ENCODE measurements at places on chromosomes 2 and 18.

GRCh38 chr2:229931241-229931640 lies 8.9 kb downstream of the FBXO36 start:
- DNase-seq: no peak

DNA sequence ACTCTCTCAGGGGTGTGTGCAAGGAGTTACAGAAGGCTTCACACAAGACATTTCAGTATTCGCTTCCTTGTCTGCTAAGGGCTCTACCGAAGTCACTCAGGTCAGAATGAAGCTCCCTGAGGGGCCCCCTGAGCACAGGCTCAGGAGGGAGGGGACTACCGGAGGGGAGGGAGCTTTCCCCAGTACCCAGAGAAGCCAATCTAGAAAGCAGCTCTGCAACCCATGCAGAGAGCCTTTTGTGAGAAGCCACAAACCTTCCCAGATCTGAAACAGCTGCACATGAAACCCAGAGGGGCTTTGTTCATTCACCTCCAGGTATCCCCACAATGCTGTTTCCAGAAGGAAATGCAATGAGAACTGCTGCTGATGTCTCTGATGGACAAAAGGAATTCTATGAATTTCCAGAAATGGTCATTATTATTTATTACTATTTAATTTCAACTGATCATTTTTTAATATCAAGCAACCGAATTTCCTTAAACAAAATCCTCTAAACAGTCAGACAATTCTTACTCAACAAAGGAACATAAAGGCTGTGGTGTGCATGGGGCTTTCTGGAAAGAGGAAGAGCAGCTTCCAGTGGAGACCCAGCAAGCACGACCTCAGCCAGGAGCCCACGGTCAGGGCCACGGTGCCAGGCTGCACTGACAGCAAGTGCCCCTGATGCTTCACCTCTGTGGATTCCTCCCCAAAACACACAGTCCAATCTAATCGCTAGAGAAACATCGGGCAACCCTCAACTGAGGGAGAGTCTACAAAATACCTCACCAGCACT lies 42.0 kb downstream of the NDUFA10 start:
- DNase-seq: no peak

DNA sequence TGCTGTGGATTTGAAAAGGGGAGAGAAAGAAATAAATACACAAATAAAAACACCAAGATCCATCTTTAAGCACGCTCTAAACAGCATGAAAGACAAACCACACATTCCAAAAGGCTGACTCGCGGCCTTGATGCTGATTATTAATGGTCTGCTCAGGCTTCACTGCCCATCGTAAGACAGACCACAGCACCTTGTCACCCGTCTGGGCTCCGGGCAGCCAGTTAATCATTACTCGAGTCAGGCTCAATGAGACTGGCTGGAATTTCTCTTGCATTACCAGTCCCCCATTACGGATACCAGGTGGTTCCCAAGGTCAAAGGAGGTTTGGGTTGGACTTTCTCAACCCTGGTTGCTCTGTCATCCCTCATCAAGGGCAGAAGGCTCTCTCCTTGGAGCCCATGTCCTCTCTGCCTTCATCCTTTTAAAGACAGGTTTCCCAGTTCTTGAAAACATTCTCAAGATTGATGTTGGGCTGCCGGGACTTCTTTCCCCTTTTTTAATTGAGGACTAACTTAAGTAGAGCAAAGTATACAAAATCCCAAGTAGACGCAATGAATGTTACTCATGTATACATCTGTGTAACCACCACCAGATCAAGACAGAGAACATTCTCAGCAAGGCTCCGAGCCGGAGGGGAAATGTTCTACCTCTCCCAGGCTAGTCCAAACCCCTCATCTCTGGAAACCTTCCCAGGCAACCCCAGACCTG lies 8.1 kb downstream of the SMAD7 start:
- peak; percentile 100 for DNase-seq

GRCh38 chr2:222423632-222424275 lies 589 bp upstream of the SGPP2 start:
- DNase-seq: peak; percentile 97

DNA sequence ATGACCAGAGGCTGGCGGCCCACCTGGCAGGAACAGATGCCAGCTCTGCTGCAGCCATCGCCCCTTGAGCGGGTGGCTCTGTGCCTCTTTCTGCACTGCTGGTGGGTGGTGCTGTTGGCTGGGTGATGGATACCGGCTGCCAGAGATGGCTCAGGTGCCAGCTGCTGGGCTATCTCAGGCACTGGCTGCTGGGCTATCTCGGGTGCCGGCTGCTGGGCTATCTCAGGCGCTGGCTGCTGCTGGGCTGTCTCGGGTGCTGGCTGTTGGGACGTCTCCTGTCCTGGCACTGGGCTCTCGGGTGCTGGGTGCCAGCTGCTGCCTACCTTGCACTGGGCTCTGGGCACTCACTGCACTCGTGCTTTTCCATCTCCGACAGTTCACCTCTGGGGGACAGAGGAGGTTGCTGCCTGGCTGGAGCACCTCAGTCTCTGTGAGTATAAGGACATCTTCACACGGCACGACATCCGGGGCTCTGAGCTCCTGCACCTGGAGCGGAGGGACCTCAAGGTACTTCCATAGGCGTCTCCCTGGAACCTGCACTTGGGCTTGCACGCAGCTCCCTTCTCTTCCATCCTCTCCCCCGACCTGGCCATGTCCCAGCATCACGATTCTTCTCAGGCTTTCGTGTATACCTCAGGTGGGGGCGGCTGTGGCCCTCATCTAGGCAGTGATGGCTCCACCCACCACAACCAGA lies 98.4 kb downstream of the USP40 start:
- DNase-seq: no peak

GRCh38 chr18:45415614-45416013 lies 199.7 kb upstream of the SLC14A2 start:
- DNase-seq: no peak

DNA sequence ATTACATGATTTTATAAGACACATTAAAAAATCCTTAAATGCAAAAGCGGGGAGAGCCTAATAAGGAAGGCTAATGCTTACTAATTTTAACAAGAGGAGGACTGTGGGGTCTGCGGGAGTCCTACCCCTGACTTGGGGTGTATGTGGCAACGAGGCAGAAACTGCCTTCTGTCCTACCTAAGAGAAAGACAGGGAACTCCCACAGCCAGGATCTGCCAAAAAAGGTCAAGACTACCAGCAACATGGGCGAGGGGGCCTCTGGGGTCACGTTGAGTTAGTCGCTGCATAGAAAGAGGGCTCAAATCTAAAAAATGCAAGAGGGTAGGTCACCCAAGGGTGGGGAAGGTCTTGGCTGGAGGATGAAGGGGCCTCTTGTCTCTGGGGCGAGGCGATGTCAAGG lies 529 bp upstream of the AMER3 start:
- DNase-seq: no peak

DNA sequence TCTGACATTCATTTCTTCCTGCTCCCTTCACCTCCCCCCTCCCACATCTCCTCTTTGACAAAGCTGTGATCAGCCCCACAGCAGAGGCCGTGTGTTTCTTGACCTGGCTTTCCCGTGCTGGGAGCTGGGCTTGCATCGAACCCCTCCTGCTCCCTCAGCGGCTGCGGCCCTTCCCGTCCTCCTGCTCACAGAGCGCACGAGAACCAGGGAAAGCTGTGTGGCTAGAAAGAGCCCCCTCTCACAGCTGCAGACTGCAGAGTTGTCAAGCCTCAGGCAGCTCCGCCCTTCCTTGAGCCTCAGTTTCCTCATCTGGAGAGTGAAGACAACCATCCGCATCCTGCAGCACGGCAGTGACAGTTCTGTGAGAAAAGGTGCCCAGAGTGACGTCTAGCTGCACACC lies 65.7 kb upstream of the GLI2 start:
- DNase-seq: no peak

DNA sequence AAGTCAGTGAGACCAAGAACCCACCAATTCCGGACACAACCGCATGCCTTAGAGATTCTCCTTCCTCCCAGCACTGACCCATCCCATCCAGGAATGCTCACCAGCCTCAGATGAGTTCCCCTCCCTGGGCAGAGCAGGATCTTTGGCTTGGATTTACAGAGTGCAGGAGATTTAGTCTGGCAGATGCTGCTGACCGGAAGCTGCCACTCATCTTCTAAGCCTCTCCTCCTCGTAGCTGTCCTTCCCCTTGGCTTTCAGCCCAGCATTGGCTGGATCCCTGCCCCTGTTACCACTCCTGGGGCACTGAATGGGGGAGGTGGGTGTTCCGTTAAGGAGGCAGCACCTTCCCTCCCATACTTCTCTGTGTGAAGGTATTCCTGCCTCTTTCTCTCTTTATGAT lies 53.2 kb downstream of the VWA3B start:
- DNase-seq: no peak

All from kidney tubule cell (primary cell).